Fibroblast of gingiva (primary cell): ENCODE measurements at places on chromosomes 1 and 21.

DNA sequence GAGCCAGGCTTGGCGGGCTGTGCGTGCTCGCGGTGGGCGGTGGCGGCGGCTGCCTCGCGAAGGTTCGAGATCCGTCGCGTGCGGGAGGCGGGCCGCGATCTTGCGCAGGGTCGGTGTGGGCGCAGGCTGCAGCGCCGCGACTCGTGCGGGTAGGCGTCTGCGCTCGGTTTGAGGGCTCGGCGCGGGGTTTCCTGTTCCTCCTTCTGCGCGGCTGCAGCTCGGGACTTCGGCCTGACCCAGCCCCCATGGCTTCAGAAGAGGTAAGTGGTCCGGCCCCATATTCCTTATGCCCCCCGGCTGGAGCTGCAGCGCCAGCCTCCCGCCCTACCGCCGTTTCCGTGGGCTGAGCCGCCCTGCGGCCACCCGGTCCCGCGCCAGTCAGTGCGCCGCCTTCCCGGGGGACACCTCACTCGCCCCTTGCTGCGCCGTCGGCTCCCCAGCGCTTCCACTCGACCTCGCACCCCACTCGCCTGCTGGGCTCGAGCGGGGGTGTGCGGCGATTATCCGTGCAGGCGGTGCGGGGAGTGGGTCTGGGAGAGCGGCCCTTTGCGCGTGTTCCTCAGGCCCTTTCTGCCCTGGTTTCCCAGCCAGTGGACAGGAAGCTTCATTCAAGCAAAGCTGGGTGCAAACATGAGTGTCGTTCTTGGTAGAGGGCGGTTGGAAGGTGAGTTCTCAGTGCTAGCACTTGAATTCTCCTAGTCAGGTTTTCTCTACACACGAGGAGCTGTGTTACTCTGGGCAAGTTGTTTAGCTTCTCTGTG is at the start of gene CACYBP:
Gene CACYBP, plus strand, starts transcription at position 12 of the 761 bp plus-strand sequence. Its CDS starts 234 bp downstream, at position 246.
- DNase-seq, result no peak

- DNase-seq, result no peak
Measured at GRCh38 chr1:2144501-2145090, 50.0 kb downstream of the FAAP20 start.

- no peak for DNase-seq
Measured at GRCh38 chr1:41900603-41901444, 17.9 kb downstream of the HIVEP3 start.

GRCh38 chr21:14096172-14096571 is 114.6 kb downstream of the LIPI start:
- DNase-seq, result no peak
